CD4-positive, alpha-beta T cell (primary cell): ENCODE measurements at places on chromosomes 5 and 9. TPM values are rescaled to one million over a fixed set of nuclear protein-coding genes. Genes with fewer than 3 reads are reported as not detected.

DNA sequence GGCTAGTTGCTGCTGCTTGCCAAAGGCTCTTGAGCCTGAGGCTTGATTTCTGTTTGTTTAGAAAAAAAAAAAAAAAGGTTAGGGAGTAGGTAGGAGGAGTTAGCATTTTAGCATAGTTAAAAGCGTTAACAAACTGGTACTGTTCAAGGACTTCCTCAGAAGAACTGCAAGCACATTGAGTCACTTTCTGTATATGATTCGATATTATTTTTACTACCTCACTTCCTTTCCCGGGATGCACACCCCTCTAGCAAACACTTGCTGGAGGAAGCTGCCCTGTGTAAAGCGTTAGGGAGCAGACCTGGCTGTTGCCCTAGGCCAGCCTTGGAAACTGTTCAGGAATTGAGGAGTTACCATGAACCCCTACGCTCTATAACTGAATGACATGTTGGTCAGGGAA, 15.7 kb upstream of the CEP120 start:
- no peak for DNase-seq

DNA sequence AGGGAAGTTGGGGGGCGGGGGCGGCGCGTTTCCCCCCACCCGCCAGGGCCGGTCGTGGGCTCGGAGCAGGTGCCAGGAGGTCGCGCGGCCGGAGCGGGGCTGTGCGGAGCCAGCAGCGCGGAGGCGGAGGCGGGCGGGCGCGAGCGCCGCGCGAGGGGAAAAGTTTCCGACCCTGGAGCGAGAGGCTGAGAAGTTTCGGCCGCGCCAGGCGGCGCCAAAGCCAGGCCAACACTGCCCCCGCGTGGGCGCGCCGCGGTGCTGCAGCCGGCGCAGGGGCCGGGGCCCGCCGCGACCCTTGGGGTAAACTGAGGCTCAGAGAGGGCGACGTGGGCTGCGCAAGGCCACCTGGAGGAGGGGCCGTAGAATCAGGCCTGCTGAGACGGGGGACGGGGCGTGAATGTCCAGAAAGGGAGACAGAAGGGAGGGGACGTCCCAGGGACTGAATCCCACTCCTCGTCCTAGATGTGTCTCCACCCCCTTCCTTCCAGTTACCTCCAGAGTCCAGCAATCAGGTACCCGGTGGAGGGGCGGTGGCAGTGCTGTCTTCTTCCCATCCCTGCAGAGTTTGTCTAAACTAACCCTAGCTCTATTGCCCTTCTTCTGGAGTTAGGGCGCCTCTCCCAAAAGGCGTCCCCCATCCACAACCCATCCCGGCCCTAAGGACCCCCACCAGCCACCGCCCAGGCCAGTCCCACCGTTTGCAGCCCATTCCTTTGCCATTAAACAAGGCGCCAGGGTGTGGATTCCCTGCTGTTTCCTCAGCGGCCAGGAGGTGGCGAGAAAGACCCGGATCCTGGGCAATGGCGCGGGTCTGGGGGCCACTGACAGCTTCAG, 10.2 kb downstream of the C9orf50 start:
- peak; percentile 67 for DNase-seq

DNA sequence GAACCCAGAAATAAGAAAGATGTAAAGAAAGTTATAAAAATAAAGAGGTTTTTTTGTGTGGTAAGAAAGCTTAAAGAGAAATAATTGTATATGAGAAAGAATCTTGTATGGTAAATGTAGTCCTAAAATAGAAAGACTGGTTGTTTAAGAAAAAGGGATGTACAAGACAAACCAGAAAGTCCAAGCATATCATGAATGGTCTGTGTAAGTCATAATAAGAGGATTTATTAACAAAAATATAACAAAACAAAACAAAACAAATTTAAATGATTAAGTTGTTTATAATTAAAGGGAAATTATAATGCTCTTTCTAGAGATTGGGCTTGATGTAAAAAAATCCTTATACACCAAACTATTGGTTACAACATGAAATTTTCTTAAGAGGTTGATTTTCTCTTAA, 590.4 kb upstream of the PTGER4 start:
- DNase-seq: no peak

- DNase-seq: no peak
These were observed 601.1 kb downstream of the IRX1 start for GRCh38 chr5:4196744-4197143.

DNA sequence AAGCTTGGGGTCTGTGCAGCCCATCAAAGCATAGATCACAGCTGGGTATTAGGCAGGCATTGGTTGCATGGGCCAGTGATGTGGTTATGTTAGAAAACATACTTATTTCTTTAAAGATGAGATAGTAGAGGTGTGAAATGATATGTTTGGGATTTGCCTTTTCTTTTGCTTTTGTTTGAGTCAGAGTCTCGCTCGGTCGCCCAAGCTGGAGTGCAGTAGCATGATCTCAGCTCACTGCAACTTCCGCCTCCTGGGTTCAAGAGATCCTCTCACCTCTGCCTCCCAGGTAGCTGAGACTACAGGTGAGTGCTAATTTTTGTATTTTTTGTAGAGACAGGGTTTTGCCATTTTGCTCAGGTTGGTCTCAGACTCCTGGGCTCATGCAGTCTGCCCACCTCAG, 84.8 kb downstream of the PDE6A start:
- no peak for DNase-seq

GRCh38 chr9:35691757-35692301, 2.1 kb upstream of the TPM2 start:
- no peak for DNase-seq

DNA sequence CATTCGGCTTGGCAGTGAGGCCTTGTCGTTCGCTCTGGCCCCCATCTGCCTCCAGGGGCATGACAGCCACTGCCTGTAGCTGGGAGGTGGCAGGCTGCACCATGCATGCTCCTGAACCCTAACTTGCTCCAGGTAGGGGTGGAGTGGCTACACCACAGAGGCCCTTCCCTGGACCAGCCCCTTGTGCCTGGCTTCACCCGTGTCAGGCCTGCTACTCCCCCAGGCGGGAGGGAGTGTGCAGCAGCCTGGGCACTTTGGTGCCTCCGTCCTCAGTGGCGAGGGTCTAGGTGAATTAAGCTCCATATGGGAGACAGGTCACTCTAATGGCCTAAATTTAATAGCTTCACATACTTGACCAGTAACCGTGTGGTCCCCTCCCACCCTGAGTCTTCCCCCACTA, 59.4 kb upstream of the LMX1B start:
- DNase-seq: no peak

GRCh38 chr9:112112941-112113681, 62.0 kb downstream of the SUSD1 start:
- DNase-seq: peak; percentile 18

GRCh38 chr9:35426627-35427026, 63.3 kb upstream of the RUSC2 start:
- no peak for DNase-seq

- no peak for DNase-seq
These were observed 85.5 kb upstream of the MARCHF11 start for GRCh38 chr5:16265141-16265540.

DNA sequence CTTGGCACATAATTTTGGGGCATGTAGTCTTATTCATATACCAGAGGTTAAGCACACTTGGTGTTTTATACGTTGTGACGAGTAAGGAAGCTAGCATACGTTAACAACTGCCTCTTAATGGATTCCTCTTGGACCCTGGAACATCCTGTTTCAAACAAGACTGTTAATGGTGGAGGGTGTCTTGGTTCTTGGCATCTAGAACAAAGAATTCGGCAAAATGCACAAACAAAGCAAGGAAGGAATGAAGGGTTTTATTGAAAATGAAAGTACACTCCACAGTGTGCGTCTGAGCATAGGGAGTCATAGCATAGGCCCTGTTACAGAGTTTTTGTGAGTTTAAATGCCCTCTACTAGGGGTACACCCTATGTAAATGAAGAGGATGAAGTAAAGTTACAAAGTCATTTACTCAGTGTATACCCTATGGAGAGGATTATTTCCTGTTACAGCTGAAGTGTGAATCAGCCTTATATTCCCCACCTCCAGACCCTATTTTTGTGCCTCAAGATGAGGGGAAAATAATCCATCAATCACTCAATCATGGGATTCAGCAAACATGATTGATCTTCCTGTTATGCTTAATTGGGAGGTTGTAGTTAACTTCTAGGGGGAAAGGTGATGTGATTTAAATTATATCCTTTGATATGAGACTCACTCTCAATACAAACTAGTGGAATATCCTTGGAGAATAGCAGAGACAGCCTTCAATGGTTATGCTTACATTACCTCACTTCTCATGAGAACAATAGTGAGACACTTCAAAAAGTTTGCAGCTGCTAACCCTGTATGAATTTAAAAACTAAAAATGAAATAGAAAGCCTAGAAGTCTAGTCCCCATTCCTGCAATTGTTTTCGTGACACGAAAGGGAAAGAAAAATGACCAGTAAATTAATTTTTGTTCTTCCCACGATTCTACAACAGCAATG, 84.9 kb upstream of the MYO10 start:
- DNase-seq: no peak

DNA sequence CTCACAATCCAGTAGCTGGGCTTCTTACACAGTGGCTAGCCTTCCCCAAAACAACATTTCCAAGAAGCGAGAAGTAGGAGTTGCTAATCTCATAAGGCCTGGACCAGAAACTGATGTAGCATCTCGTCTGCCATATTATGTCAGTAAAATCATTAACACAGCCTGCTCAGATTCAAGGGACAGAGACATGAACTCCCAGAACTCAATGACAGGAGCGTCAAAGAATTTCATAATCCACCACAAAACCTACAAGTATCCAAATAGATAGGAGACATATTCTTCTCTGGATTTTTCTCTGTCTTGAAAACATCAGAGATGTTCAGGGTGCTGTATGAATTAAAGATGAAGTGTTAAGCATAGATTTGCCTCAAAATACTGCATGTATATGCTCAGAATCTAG, 457.6 kb upstream of the ACTBL2 start:
- no peak for DNase-seq

GRCh38 chr5:31855134-31856040, 216.5 kb downstream of the PDZD2 start:
- no peak for DNase-seq

- DNase-seq: no peak
These were observed 4.8 kb downstream of the PSMD5 start for GRCh38 chr9:120837921-120838320.

DNA sequence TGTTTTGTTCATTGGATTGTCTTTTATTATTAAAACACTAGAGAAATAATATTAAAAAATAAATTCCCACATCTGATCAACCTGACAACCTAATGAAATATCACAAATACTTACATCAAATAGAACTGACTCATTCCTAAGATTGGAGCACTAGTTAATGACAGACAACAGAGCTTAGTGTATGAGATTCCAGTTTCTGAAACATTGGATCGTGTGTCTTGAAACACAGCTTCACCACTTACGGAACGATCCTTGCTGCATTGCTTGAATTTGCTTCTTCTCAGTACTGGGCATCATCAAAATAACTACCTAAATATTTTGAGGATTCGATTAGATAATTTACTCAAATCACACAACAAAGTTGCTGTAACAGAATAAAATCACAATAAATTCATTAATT, 667.2 kb upstream of the CDH18 start:
- DNase-seq: no peak

DNA sequence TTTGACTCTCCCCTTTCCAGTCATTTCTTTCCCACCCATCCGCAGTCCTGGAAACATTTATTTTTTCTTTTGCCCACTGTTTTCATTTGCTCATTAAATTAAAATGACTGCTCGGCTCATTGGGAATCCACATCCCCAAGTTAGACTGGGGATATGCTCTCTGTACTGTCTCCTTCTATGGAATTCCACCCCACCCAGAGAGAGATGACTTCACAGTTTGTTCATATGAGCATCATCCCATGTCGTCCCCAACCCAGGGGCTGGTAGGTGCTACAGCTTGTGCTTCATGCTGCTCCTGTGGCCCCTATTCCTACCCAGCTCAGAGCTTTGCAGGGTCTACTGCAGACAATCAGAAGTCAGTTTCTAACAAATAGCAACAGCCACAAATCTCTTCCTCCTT, 16.5 kb upstream of the RARS1 start:
- no peak for DNase-seq

- DNase-seq: no peak
These were observed 250.9 kb downstream of the TMEM232 start for GRCh38 chr5:110475529-110475928.

- DNase-seq: no peak
These were observed 60.4 kb downstream of the BNC2 start for GRCh38 chr9:16809912-16810610.

GRCh38 chr5:160318409-160318808, 6.0 kb upstream of the CCNJL start:
- DNase-seq: no peak

Gene GAS1
- total RNA-seq: 0.69 TPM

Gene ST8SIA4
- total RNA-seq: 19.5 TPM

Gene OR1J2
- not detected for total RNA-seq

Gene ADCY2
- not detected for total RNA-seq

Gene RLN1
- total RNA-seq: 0.84 TPM

Gene INSL6
- total RNA-seq: not detected

Gene KIF24
- 0.05 TPM for total RNA-seq

Gene NAIP
- total RNA-seq: 7.3 TPM

Gene GGTA1
- total RNA-seq: not detected

Gene PRPF4
- total RNA-seq: 23.4 TPM

Gene SLCO6A1
- not detected for total RNA-seq
